Activated CD4-positive, alpha-beta T cell treated with anti-CD3 and anti-CD28 coated beads for 1 hour (primary cell): ENCODE measurements at places on chromosomes 11 and 22.

GRCh38 chr22:32317524-32317923 lies 40.1 kb upstream of the RFPL3 start:
- no peak for DNase-seq

- no peak for DNase-seq
Observed at GRCh38 chr22:35506259-35506570, 34.4 kb upstream of the RASD2 start.

- DNase-seq, result no peak
Observed at GRCh38 chr11:43021466-43021865, 290.3 kb upstream of the API5 start.

DNA sequence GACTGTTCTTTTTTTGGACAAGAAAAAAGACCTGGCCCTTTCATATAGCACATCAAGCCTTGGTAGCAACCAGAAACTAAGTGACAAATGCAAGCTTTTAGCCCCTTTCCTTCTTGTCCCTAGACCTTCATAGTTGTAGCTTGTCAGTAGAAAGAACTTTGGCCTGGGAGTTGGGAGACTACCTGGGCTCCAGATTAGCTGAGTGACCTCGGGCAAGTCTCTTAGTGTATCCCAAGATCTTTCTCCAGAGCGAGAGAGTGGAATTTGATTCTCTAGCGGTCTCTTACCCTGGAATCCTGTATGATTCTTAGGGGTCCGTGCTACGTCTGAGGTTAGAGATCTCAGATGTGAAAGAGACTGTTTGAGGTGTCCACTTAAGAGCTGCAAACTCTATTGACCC lies 59.0 kb downstream of the ZNRF3 start:
- DNase-seq, result no peak

- DNase-seq, result no peak
Observed at GRCh38 chr11:13061294-13061990, 52.3 kb downstream of the RASSF10 start.

GRCh38 chr11:125990244-125990643 lies 44.4 kb downstream of the VSIG10L2 start:
- no peak for DNase-seq

DNA sequence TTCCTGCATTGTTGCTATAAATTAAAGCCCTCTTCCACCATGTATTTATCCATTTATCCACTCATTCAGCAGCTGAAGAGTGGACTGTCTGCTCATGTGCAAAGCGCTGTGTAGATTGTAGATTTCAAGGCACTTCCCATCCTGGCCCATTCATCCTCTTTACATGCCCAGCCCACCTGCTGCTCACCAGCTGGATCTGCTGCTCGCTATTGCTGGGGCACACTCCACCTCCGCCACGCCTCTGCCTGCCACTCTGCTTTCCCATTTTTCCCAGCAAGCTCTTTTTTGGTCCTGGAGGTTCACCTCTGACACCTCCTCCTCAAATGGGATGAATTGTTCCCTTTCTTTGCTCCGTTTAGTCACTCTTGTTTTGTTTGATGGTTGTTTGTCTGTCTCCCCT lies 48.3 kb downstream of the CEP164 start:
- DNase-seq, result no peak

- DNase-seq, result no peak
Observed at GRCh38 chr22:24440270-24440717, 12.9 kb downstream of the ADORA2A start.

GRCh38 chr22:49900441-49901230 lies 17.6 kb downstream of the ALG12 start:
- no peak for DNase-seq

GRCh38 chr11:87266751-87267150 lies 229.0 kb downstream of the TMEM135 start:
- DNase-seq, result no peak

DNA sequence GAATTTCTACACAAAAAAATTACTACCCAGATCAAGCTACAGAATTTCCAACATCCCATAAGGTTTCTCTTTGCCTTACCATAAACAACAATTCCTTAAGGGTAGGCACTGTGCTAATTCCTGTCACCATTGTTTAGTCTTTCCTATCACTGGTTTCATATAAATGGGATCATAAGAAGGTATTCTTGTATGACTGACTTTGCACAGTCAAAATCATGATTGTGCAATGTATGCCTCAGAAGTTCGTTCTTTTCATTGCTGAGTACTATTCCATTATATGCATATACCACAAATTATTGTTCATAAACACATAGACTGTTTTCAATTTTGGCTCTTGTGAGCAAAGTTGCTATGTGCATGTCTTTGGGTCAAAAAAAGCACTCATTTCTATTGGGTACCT lies 611.6 kb upstream of the CADM1 start:
- DNase-seq, result no peak

- DNase-seq, result no peak
Observed at GRCh38 chr11:60981515-60981914, 10.0 kb downstream of the CD6 start.

GRCh38 chr11:103659743-103660142 lies 376.7 kb upstream of the DDI1 start:
- DNase-seq, result no peak

DNA sequence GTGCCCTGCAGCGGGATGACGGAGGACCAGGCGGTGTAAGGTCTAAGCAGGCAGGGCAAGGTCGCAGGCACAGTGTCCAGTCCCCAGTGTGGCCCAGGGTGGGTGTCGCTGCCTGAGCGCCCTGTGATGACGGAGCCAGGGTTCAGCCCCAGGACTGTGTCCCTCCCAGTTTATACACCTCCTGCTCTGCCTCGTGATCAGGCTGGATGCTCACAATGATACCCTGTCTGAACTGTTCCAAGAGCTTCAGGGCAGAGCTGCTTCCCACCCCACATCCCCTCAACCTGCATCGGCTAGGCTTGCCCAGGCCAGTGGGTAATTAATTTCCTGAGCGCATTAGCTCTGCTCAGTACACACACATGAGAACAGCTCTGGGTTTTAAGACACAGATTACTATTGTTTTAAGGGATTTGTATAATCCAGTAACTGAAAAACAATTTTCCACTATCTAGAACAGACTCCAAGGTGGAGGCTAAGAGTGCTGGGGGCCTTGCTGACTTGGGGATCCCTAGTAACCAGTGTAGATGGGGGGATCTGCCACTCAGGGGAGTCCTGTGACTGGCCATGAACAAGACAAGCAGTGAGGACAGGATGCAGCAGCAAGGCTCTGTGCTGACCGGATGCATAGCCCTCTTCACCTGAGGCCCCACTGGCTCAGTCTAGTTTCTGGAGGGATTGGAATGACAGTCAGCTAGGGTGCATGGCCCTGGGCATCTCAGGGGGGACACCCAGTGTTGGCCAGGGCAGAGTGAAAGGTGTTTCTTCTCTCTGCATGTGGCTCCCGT lies 34.1 kb downstream of the GNAZ start:
- no peak for DNase-seq

DNA sequence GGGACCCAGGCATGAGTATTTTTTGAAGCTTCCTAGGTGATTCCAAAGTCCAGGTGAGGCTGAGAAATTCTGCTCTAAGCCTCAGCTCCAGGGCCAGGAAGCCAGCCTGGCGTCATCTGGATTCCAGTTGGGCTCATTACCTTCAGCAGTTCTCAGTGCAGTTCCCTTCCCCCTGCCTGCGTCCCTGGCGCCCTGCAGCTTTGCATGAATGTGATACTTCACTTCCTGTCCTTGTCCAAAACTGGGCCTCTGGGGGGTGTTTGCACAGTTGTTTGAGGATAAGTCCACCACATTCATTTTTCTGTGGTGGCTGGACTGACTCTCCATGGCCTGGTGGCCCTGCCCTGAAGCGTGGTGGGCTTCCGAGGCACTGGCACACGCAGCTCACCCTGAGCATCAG lies 98.1 kb downstream of the TENM4 start:
- DNase-seq, result no peak

DNA sequence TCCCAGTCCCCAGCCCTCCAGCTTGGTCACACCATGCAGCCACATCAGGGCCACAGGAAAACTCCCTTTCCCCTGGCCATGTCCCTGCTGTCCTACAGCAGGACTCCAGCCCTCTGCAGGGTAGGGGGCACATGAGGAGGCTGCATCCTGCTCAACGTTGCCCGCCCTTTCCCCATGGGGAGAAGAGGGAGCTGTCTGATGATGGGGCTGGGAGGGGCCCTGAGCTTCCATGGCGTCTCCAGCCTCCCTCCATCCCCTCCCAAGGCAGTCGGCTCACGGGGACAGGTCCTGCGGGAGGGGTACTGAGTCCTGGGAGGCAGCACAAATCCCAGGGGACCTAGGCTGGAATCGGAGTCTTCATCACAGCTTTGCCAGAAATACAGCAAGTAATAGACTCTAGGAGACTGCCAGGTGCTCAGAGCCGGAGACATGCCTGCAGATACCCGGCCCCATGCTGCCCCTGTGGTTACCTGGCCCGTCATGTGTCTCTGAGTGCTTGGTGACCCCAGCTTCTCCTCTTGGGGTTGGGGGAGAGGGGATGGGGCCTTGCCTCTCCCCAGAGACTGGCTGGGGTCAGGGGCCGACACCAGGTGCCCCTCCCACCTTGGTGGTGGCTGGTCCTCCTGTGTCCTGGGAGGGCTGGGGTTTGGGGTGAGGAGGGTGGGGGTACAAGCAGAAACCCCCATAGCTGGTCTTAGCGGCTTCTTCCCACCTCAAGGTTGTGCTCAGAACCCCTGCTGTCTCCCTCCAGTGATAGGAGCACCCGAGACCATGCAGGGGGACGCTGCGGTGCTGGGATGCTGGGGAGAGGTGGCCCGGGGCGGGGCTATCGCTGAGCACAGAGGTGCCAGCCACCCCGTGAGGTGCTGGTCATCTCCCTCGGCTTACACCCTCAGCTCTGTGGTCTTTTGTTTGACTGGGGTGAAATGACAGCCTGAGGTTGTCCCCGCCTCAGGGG lies 2.3 kb downstream of the MRGPRE start:
- DNase-seq, result no peak

DNA sequence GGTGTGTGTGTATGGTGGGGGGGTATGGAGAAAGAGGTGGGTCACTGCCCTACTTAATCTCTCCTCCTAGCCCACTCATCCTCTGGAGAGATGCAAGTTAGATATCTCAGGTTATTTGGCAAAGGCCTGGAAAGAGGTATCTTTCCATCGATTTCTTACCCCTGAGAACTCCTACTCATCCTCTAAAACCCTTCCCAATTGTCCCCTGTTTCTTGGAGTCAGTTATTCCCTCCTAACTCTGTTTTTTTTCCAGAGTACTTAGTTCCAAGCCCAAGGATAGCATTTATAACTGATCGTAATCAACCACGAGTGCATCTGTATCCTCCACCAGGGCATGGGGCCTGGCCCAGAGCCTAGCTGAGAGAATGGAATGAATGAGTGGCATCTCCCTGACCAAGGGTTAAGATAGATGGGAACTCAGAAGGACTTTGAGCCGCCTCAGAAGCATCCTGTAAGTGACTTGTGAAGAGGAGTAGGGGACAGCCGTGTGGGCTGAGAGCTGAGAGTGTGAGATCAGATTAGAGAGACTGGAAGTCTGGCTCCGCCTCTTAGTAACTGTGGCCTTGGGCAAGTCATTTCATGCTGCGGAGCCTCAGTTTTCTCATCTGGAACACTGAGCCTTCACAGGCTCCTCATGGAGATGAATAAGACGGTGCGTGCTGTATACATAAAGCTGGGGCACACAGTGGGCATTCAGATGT lies 16.2 kb downstream of the CD6 start:
- DNase-seq, result no peak

DNA sequence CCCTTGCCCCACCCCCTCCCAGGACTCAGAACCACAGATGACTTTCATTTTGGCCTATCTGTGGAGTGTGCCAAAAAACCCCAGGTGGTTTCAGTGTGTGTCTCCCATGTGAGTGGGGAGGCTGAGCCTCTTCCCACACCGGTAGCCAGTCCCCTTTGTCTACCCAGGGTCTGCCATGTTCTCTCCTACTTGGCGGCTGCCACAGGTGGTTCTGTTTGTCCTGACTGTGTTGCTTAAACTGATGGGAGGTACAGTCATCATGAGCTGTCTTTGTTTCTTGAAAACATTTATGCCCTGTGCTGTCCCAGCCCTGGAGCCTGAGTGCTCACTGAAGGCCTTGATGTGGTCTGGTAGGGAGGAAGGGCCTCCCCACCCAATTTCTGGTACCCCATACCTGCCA lies 39.7 kb upstream of the SUSD2 start:
- DNase-seq, result no peak

- no peak for DNase-seq
Observed at GRCh38 chr11:27158456-27159334, 118.1 kb downstream of the BBOX1 start.

GRCh38 chr11:3162410-3163240 lies 2.5 kb downstream of the OSBPL5 start:
- no peak for DNase-seq

DNA sequence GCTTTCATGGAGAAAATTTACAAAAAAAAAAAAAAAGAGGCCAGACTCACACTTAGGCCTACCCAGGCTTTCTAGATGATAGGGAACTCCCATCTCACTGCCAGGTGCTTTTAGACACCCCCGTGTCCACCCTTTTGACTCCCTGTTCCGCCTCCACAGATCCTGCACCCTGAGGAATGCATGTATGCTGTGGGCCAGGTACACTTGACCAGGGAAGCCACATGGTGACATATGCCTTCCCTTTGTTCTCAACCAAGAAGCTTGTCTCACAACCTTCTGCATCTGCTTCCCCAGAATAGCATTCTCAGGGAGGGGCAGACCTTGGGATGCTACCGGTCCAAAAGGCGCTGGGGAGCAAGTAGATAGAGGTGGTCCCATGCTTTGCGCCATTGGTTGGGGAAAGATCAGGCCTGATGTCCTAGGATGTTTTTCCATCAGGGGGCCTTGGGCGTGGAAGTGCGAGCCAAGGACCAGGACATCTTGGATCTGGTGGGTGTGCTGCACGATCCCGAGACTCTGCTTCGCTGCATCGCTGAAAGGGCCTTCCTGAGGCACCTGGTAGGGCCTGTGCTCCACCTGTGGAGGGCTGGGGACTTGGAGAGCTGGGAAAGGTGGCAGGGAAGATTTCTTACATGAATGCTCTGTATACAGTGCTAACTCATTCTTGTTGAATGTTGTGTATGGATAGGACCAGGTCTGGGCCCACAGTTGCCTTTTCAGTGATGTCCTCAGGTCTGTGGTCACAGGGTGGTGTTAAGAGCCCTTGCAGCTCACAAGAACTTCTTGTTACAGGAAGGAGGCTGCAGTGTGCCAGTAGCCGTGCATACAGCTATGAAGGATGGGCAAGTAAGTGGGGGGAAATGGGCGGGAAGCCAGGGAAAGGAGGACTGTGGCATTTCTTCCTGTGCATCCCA lies 7.5 kb downstream of the HMBS start:
- DNase-seq, result no peak

- DNase-seq, result no peak
Observed at GRCh38 chr11:12123273-12123672, 12.9 kb downstream of the MICAL2 start.

GRCh38 chr11:3046190-3046589 lies 11.0 kb downstream of the CARS1 start:
- no peak for DNase-seq

GRCh38 chr22:48141301-48141700 lies 1378.9 kb downstream of the TBC1D22A start:
- no peak for DNase-seq

- no peak for DNase-seq
Observed at GRCh38 chr11:74611369-74611861, 19.0 kb downstream of the POLD3 start.

DNA sequence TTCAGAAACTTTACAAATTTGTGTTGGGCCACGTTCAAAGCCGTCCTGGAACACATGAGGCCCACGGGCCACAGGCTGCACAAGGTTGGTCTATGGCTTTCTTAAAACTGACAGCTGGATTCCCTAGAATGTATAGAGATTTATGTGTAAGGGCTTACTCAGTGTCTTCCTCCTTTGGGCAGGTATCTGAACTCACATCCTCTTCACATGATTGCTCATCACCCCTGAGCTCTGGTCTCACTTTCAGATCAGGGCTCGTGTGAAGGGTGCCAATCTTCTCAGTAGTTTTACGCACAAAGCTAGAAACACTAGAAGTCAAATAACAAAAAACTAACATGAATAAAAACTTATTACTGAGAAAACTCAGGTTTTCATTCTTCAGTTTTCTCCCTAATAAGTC lies 27.1 kb downstream of the HPS5 start:
- DNase-seq, result no peak
